ENCODE measurements at places on chromosomes 6 and 20. TPM values are rescaled to one million over a fixed set of nuclear protein-coding genes. Genes with fewer than 3 reads are reported as not detected.
A peak's percentile ranks its signal among the peaks of the same experiment; 100 is the strongest.

DNA sequence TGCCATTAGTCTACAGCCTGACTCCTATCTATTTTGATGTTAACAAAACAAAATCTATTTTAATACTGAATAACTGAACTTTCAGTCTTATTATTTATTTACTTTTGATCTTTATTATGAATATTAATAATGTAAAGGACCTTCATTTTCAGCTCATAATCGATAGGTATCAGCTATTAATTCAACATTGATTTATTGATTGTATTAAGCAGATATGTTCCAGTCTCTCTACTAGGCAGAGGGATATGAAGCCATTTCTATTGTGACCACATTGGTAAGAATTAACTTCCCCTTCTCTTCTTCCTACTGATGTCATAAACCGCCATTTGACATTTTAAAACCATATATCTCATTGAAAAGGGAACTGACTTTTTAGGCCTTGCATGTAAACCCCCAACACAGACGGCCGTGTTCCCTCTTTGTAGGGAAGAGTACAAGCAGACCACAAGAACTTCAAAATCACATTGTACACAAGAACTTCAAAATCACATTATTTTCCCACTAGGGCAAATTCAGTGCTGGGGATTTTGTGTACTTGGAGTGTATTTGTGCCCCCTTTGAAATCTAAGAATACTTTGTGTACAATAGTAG, 69.5 kb upstream of the FABP7 start:
- peak; percentile 23 for DNase-seq

GRCh38 chr6:139553916-139554315, 179.5 kb upstream of the CITED2 start:
- DNase-seq, result no peak

GRCh38 chr6:137867685-137868509, 838 bp downstream of the TNFAIP3 start:
- DNase-seq, result peak; percentile 36

GRCh38 chr6:45895569-45895968, 120.1 kb downstream of the CLIC5 start:
- DNase-seq, result no peak

DNA sequence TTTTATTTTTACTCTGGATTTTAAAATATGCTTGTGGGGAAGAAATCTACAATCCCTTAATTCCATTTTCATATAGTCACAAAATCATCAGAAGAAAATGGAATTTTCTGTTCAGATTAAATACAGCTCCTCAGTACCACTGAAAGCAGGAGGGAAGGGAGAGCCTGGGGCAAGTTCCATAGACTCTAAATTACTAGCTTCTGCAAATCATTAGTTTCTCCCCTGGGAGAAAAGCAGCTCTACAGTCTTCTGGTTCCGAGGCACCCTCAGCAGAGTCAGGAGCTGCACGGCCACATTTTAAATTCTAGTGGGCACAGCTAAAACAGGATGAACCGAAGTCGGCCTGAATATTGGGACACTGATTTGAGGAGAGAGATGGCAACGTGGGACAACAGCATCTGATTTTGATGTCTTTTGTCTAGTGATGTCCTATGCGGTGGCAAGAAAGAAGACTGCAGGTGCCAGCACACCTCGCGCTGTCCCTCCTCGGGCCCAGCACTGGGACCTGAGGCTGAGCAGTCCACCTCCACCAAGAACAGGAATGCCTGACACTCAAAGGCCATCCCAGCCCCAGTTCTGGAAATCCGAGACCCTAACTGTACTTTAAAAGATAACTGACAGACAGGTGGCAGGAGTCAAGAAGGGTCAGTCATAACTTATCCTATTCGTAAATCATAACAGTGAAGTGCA, 90.7 kb downstream of the FOXC1 start:
- no peak for DNase-seq

GRCh38 chr6:34201455-34202107, 35.1 kb upstream of the HMGA1 start:
- no peak for DNase-seq

DNA sequence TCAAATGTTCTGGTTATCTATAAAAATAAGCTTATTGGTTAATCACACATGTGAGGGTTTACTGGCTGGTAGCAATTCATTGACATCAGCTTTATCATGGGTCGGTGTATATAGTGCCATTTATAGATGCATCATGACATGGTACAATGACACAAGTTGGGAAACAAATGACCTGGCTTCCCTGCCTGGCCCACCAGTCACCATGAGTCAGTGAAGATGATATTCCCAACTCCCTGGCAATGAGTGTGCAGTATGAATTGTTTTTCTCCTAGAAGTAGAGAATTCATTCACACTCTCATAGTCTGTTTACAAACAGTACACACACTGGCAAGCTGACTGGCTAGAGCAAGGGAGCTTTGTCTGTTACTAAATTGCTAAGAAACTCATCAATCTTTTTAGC, 37.2 kb upstream of the CALHM6 start:
- no peak for DNase-seq

DNA sequence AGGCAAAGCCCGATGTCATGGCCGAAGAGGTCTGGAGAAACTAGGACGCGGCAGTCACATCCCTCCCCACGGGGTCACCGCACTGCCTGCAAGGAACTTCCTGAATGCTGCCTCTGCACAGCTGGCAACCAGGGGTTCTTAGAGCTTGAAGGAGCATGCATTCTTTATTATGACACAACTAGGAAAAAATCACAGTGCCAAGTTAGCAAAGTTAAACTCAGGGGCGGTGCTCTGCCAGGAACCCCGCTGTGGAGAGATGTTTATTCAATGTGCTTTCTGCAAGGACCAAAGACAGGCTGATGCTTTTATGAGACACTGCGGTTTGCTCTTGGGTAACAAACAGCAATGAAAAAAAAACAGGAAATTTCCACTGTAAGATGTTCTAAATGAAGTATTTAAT, 287.3 kb upstream of the FOXQ1 start:
- no peak for DNase-seq

- peak; percentile 46 for DNase-seq
Observed at GRCh38 chr6:13767121-13767808, 47.1 kb downstream of the MCUR1 start.

DNA sequence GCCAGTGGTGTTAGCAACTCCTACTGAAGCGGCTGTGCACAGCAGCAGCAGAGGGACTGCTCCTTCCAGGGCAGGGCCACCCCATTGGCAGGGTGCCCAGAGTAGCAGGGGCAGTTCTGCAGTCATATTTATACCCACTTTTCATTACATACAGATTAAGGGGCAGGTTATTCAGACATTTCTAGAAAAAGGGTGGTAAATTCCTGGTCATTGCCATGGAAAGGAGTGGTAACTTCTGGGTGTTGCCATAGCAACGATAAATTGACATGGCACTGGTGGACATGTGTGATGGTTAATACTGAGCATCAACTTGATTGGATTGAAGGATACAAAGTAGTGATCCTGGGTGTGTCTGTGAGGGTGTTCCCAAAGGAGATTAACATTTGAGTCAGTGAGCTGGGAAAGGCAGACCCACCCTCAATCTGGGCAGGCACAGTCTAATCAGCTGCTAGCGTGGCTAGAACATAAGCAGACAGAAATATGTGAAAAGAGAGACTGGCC, 45.0 kb downstream of the IYD start:
- no peak for DNase-seq

GRCh38 chr6:170088582-170088955, 202.3 kb downstream of the DLL1 start:
- DNase-seq, result peak; percentile 19

GRCh38 chr20:44730441-44730840, 15.2 kb upstream of the KCNK15 start:
- peak; percentile 47 for DNase-seq

GRCh38 chr6:17389274-17389847, 4.0 kb upstream of the CAP2 start:
- no peak for DNase-seq

GRCh38 chr6:144353871-144354314, 68.8 kb downstream of the UTRN start:
- DNase-seq, result no peak

GRCh38 chr6:73942592-73943186, 246.7 kb downstream of the CD109 start:
- no peak for DNase-seq

Gene HLA-DQA1
- polyA plus RNA-seq, result 7.4 TPM

Gene GFRAL
- polyA plus RNA-seq, result not detected
